Testis (tissue), 5 donors: ENCODE measurements at places on chromosomes 12 and 14.
A peak's percentile ranks its signal among the peaks of the same experiment; 100 is the strongest.

GRCh38 chr14:23435543-23436326 is at the start of gene MYH7:
MYH7 (minus strand) TSS chr14:23435660; CDS start chr14:23433732, 1,928 bp downstream.
- DNase-seq, result no peak

- peak; percentile 74 for DNase-seq
Measured at GRCh38 chr12:118052324-118053070, 8.5 kb downstream of the WSB2 start.

DNA sequence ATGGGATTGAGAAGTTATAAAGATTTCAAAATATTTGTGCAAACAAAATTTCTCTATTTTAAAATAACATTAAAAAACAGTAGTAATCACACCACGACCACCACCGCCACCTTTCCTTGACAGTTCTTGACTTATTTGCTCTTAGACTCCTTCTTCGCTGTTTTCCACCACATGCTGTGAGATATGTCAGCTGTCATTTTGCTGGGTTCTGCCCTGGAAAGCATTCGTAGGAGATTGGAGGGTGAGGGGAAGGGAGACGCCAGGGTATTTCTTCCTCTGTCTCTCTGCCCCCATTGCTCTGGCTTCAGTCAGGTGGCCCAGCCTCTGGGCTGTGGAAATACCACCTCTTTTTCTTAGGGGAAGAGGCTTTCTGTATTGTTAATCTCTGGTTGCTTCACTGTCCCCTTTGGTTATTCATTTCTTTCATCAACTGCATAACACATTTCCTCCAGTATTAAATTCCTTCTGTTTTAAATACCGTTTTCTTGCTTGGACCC is 186.2 kb downstream of the NEDD1 start:
- DNase-seq, result no peak

- DNase-seq, result peak; percentile 12
Measured at GRCh38 chr14:100292301-100292775, 13.9 kb downstream of the SLC25A29 start.

DNA sequence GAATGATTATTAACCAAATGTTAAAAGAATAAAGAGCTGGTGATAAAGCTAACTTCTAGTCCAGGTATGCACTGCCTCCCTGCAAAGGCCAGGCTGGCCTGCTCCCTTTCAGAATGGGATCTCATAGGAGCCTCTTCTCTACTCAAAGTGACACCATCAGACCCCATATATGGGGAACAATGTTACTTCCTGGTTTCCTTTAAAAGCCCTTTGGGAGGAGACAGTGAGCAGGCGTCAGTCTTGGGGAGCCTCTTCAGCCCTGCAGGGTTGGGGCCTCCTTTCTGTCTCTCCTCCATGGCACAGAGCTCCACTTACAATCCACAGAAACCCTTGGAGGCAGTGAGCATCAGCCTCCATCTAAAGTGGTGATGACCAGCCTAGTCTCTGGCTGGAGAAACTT is 17.3 kb upstream of the GPRC5A start:
- no peak for DNase-seq

DNA sequence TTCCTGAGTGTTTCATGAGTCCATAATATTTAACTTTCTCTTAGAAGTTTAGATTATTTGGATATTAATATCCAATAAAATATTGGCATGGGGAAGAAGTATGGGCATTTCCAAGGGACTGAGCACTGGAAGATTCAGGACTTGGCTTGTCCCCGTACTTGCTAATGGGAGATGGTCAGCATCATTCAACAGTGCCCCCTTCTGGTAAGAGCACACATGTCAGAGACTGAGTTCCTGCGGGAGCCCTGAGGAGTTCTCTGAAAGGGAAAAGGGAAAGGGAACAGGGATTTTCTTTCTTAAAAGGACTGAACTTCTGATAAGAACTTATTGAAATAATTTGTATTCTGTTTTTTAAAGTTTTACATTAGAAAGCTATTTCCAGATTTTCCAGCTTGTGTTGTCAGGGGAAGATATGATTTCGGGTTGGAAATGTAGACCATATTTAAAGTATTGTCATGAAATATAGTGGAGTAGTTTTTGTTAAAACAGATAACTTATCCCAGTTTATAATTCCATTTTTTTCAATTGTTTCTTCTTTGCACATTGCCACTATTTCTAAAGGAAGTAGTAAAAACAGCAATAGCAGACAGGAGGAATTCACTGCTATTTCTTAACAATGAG is 59.8 kb upstream of the C12orf71 start:
- peak; percentile 79 for DNase-seq

- DNase-seq, result no peak
Measured at GRCh38 chr12:110004598-110004997, 5.4 kb downstream of the ANKRD13A start.

- no peak for DNase-seq
Measured at GRCh38 chr12:82648259-82648909, 38.3 kb upstream of the TMTC2 start.

DNA sequence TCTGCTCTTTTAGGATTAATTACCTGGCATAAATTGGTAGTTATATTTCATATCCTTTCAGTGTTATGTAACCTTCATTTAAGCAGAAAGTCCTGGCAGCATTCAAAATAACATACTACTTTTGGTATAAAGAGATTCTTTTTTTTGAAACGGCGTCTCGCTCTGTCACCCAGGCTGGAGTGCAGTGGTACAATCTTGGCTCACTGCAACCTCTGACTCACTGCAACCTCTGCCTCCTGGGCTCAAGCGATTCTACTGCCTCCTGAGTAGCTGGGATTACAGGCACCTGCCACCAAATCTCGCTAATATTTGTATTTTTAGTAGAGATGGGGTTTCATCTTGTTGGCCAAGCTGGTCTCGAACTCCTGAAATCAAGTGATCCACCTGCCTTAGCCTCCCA is 9.2 kb downstream of the KTN1 start:
- DNase-seq, result no peak

DNA sequence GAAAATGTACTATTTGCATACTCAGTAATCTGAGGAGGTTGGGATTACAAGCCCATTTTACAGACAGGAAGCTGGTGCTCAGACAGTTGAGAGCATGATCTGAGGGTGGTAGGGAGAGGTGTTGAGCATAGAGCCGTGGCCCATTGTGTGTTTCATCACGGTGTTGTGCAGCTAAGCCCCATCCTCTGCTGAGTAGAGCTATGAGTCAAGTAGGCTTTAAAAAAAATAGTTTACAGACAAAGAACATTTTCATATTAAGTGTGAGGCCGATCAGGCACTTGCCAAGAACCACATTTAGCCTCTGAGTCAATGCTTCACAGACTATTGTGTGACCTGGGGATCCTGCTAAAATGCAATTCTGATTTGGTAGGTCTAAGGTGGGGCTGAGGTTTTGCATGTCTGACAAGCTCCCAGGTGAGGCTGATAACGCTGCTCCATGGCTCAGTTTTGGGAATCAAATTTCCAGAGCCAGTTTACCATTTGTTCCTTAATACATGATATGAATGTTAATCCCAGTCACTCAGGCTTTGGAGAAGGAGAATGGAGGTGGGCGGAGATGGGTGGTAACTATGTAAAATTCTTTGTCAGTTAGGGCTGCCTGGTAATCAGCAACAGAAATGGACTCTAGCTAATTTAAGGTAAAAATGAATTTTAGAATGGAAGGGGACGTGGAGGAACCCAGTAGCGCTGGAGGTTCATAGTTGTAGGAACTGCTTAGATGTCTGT is 22.2 kb downstream of the ZNF664 start:
- no peak for DNase-seq

- no peak for DNase-seq
Measured at GRCh38 chr14:79786522-79786921, 424.8 kb downstream of the DIO2 start.

- no peak for DNase-seq
Measured at GRCh38 chr14:100838493-100839314, 12.8 kb downstream of the MEG3 start.

DNA sequence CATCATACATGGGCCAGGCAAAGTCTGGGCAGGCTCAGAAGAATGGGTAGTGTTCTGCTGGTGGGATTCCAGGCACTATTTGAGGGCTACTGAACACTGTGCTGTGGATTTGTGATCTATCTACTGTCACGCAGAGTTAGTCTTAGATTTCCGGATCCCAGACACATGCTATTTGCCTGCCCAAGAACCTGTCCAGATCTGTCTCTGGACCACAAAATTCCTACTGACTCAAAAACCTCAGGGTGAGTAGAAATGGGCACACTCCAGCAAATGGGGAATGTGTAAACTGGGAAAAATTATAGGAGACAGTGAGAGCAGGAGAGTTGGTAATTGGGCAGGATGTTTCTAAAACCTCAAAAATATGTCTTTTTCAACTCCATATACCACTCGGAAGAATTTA is 129.9 kb downstream of the GALC start:
- no peak for DNase-seq

DNA sequence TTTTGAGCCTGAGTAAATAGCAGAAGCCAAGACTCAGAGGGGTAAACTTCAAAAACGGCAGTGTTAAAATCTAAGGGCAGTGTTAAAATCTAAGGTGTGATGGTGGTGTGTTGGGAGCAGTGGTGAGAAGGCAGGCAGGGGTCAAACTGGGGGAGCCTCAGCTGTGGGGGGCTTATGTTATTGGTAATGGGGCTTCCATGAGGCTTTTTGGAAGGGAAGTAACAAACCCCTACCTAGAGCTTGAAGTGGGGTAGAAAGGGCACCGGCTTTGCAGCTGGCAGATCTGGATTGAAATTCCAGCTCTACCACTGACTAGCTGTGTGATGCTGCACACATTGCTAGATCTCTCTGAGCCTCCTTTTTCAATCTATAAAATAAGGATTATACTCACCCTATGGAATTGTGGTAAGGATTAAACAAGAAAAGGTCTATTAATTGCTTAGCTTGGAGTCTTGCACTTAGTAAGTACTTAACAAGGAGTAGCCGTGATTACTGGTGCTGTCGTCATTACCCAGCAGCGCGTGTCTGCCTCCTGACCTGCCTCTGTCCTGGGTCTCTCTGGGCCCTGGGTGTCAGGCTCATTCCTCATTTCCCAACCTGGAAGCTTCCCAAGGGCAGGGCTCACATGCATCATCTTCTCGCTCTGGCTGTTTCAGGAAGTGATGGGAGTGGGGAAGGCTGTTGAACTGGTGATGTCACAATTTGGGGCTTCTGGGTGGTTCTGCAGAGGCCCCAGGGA is 18.5 kb upstream of the KRT80 start:
- DNase-seq, result no peak

- DNase-seq, result no peak
Measured at GRCh38 chr12:89663577-89664357, 44.9 kb downstream of the ATP2B1 start.
